CD4-positive, alpha-beta T cell treated with Interleukin-17A for 1 hour (primary cell): ENCODE measurements at places on chromosomes 2 and 18.

- DNase-seq = no peak
Observed at GRCh38 chr2:241308267-241308666, 7.2 kb downstream of the HDLBP start.

GRCh38 chr18:59927246-59927825 lies 27.5 kb downstream of the PMAIP1 start:
- DNase-seq = no peak

DNA sequence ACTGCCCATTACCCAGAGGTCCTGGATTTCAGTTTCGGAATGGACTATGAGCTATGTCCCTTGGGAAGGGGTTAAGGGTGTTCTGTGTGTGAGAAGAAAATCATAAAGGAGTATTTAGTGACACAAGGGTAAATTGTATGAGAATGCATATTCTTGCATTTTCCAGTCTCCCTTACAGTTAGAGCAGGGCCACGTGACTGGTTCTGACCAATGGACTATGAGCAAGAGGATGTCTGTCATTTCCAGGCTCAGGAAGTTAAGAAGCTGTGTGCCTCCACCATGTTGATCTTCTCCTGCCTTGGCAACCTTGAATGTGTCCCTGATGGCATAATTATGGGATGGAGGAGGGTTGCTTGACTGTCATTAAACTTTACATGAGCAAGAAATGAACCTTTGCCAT lies 94.9 kb downstream of the DHRS9 start:
- no peak for DNase-seq

GRCh38 chr2:175684466-175684865 lies 317.6 kb downstream of the LNPK start:
- no peak for DNase-seq

DNA sequence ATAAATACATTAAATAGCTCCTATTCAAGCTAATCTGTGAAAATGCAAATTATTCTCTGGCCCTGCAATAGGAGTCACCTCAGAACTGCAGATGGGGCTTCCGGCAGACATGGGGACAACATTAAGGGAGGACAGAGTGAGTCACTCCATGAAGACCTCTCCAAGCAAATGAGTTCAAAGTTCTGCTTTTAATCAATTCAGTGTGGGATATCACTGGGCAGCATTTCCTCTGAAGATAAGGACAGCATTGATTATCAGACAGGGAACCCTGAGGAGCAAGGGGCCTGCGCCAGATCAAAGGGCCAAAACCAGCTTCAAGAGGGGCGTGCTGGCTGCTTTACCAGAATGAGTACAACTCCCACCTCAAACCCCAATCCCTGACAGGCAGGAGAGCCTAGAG lies 356.9 kb upstream of the KLHL29 start:
- DNase-seq = no peak

GRCh38 chr2:214839464-214839863 lies 30.0 kb upstream of the BARD1 start:
- DNase-seq = no peak

- no peak for DNase-seq
Observed at GRCh38 chr2:23286758-23287704, 97.9 kb upstream of the KLHL29 start.

GRCh38 chr2:64899081-64899865 lies 89.9 kb upstream of the SLC1A4 start:
- DNase-seq = no peak

DNA sequence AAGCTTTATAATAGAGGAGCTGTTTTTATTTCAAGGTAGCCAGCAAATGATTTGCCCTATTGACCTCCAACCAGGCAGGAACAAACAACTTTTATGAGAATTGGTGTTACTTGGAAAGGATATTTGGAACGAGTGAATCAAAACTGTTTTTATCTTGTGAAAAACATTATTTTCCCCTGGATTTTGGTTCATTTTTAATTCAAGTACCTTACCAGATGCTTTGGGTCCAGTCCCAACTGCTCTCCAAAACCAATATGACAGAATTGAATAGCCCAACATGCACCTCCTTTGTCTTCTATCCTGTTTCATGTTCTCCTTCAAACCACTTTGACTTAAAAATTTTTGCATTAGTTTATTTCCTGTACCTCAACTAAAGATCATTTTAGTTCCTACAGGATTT lies 178.6 kb upstream of the RBMS1 start:
- no peak for DNase-seq

- DNase-seq = no peak
Observed at GRCh38 chr18:36311026-36311570, 13.6 kb downstream of the FHOD3 start.

DNA sequence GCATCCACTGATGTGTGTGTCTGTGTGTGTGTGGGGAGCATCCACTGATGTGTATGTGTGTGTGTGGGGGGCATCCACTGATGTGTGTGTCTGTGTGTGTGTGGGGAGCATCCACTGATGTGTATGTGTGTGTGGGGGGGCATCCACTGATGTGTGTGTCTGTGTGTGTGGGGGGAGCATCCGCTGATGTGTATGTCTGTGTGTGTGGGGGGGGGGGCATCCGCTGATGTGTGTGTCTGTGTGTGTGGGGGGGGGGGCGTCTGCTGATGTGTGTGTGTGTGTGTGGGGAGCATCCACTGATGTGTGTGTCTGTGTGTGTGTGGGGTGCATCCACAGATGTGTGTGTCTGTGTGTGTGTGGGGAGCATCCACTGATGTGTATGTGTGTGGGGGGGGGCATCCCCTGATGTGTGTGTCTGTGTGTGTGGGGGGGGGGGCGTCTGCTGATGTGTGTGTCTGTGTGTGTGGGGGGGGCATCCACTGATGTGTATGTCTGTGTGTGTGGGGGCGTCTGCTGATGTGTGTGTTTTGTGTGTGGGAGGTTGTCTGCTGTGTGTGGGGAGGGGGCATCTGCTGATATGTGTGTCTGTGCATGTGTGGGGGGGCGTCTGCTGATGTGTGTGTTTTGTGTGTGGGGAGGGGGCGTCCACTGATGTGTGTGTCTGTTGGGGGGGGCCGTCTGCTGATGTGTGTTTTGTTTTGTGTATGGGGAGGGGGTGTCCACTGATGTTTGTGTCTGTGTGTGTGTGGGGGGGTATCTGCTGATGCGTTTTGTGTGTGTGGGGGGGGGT lies 125.9 kb downstream of the NFATC1 start:
- DNase-seq = no peak

DNA sequence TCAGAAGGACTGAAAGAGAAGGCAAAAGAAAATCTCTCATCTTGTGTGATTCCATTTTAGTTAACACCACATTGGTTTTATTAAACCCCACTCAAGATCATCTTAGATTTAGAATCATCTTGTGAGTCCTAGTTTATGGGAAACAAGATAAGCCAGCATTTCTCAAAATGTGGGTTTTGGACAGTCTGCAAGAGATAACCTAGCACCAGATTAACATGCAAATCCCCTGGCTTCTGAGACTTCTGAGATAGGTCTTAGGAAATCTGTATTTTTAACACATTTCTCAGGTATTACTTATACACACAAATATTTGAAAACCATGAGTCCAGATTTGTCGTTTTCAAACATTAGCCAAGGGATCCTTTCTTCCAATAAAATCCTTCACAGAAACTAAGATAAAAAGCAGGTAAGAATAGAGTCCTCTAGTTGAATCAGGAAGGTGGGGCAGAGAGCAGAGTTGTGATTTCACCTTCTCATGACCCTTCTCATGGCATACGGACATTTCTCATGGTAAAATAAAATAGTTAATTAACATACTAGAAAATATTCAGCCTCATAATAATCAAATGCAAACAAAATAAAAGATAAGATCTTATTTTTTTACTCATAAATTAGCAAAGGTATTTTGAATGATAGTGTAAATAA lies 287.2 kb upstream of the FN1 start:
- DNase-seq = no peak

- DNase-seq = no peak
Observed at GRCh38 chr18:29241199-29241598, 1064.3 kb upstream of the CDH2 start.

DNA sequence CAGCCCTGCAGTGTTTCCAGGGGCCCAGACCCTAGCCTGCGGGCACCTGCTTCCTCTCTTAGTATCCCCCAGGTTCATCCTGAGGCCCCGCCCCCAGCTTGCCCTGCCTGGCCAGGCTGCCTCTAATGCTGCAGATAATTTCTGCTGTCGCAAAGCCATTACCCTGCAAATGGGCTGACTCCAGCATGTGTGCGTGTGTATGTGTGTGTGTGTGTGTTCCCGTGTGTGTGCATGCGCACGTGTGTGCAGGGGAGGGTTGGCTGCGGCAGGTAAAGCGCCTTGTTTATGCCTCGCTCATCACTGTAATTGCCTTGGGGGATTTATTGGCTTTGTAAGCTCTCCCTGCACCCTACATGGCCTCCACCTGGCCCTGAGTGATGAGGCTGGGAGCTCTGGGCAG lies 7.6 kb upstream of the PRSS56 start:
- no peak for DNase-seq

- no peak for DNase-seq
Observed at GRCh38 chr2:23803264-23803964, 123.5 kb downstream of the ATAD2B start.

- DNase-seq = peak; percentile 28
Observed at GRCh38 chr2:60556576-60557485, 3.4 kb upstream of the BCL11A start.

DNA sequence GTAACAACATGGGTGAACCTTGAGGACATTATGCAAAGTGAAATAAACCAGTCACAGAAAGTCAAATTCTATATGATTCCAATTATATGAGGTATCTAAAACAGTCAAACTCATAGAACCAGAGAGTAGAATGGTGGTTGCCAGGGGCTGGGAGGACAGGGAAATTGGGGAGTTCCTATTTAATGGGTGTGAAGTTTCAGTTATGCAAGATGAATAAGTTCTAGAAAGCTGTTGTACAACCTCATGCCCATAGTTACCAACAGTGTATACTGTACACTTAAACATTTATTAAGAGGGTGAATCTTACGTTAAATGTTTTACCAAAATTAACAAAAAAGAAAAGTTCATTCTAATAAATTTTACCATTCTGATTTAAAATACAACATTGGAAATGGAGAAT lies 92.7 kb upstream of the WDSUB1 start:
- DNase-seq = no peak

GRCh38 chr2:220168891-220169546 lies 541.6 kb downstream of the SLC4A3 start:
- DNase-seq = no peak

- no peak for DNase-seq
Observed at GRCh38 chr2:18186816-18187613, 308.5 kb downstream of the KCNS3 start.

GRCh38 chr18:54888933-54889332 lies 60.7 kb downstream of the RAB27B start:
- no peak for DNase-seq

- no peak for DNase-seq
Observed at GRCh38 chr2:29916571-29916970, 4.8 kb downstream of the ALK start.

GRCh38 chr2:176934869-176935415 lies 277.7 kb upstream of the HNRNPA3 start:
- no peak for DNase-seq

DNA sequence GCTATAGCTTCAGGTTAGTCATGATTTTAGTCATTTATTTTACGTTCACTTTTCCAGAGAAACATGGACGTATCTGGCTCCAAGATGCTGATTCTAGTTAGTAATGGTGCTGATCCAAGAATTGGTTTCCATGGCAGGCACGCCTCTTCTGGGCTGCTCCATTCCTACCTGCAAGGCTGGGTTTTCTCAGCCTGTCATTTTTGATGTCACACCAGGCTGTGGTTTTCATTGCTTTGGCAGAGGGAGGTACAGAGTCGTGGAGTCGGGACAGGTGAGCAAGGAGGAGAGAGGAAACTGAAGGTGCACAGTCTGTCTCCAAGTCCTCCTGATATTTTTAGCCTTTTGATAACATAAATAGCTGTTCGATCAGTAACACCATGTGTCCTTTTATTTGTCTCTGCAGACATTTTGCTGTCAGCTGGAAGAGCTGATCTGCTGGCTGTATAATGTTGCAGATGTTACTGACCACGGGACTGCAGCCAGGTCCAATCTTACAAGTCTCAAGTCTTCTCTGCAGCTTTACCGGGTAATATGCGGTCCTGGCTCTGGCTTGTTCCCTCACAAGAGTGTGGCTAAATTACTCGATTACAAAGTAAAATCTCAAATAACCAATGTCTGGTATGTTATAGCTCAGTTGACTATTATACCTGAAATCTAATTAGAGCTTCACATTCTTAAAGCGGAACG lies 17.8 kb downstream of the CEP68 start:
- DNase-seq = no peak

GRCh38 chr2:190540048-190540447 lies 5.5 kb upstream of the NEMP2 start:
- DNase-seq = no peak

- DNase-seq = no peak
Observed at GRCh38 chr2:43454791-43455190, 141.0 kb downstream of the THADA start.

DNA sequence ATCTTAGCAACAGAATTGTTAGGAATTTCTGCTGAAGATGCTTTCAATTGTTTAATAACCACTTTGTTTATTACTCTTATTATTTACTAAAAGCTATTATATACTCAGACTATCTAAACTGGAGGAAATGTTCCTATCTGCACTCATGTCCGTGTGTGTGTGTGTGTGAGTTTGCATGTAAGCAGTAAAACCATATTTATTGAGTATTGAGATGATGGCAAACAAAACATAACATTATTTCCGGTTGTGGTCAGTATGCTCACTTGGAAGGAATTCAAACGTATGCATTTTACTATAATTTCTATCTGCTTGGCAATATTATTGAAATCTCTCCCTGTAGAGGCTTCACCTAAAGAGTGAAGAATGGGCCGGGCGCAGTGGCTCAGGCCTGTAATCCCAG lies 43.0 kb upstream of the ZNF804A start:
- no peak for DNase-seq

GRCh38 chr2:72833084-72833714 lies 7.4 kb upstream of the EXOC6B start:
- peak; percentile 37 for DNase-seq

DNA sequence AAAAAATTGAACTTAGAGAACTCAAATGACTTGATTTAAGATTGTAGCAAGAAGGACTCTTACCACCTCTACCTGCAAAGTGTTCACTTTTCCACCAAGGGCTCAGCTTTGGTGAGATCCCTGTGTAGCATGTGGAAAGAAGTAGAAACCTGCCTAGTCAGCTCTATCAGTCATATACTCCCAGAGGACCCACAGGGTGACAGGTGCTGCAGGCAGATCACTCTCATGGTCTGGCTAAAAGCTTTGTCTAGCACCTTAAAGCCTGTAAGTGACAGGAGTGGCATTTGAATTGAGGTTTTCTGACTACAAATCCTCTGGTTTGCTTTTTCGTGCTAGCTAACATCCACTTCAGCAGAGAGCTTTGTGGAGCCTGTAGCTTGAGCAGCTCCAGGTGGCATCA lies 18.7 kb upstream of the NEMP2 start:
- DNase-seq = no peak

DNA sequence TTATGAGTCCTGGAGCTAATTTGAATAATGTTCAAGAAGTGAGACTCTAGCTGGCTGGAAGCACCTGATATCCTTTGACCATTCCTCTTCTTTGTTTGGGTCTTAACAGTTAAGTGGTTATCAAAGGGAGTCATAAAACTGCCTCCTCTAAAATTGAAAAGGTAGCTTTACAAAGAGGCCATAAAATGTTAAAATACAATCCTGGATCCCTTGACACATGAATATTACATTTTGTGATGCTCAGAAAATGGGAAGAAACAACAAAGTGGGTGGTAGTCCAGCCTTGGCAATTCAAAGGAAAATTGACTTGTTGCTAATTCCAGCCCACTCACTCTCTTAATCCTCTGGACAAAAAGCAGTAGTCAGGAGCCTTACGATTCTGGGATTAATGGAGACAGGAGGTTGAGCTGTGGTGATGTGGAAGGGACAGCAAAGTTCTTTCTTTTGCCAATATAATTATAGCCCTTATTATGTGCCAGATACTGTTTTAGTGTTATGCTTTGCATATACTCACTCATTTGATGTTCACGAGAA lies 339.2 kb downstream of the PDE11A start:
- DNase-seq = no peak

GRCh38 chr2:175599966-175600831 lies 401.9 kb downstream of the LNPK start:
- no peak for DNase-seq
